DMS 273 treated with DMSO at 0.1 percent for 48 hours (cell line): ENCODE measurements at places on chromosomes 6 and 20.

DNA sequence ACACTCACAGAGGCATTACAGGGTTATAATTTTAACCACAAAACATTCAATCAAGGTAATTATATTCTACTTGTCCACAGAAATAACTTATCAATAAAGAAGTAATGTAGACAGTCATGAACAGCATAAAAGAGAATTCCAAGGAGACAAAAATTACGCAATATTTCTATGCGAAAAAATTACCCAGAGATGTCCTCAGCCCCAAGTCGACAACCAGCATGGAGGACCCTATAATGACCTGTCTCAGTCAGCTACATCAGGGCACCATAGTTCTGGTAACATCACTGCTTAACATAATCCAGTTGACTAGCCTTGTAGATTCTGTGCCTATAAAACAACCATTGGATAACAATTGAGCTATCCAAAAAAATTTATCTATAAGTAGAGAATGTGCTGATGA, 579.8 kb downstream of the PRKN start:
- no peak for DNase-seq

DNA sequence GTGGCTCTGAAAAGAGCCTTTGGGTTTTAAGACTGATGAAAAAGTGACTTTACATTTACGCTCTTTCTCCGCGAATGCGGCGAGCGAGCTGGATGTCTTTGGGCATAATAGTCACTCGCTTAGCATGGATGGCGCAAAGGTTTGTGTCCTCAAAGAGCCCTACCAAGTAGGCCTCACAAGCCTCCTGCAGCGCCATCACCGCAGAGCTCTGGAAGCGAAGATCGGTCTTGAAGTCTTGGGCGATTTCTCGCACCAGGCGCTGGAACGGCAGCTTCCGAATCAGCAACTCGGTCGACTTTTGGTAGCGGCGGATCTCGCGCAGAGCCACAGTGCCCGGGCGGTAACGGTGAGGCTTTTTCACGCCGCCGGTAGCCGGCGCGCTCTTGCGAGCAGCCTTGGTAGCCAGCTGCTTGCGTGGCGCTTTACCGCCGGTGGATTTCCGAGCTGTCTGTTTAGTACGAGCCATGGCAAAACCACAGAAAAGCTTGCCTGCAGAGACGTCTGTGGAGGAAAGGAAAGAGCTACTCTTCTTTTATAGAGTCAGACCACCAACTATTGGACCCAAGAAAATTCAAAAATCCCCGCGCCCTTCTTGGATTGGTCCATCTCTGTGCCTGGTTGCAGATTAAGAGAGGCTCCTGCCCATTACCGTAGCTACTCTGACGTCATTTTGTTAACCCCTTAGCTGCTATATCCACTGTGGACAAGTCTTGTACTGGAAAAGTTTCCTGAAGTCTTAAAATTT, 55.5 kb upstream of the HFE start:
- DNase-seq = peak; percentile 97

DNA sequence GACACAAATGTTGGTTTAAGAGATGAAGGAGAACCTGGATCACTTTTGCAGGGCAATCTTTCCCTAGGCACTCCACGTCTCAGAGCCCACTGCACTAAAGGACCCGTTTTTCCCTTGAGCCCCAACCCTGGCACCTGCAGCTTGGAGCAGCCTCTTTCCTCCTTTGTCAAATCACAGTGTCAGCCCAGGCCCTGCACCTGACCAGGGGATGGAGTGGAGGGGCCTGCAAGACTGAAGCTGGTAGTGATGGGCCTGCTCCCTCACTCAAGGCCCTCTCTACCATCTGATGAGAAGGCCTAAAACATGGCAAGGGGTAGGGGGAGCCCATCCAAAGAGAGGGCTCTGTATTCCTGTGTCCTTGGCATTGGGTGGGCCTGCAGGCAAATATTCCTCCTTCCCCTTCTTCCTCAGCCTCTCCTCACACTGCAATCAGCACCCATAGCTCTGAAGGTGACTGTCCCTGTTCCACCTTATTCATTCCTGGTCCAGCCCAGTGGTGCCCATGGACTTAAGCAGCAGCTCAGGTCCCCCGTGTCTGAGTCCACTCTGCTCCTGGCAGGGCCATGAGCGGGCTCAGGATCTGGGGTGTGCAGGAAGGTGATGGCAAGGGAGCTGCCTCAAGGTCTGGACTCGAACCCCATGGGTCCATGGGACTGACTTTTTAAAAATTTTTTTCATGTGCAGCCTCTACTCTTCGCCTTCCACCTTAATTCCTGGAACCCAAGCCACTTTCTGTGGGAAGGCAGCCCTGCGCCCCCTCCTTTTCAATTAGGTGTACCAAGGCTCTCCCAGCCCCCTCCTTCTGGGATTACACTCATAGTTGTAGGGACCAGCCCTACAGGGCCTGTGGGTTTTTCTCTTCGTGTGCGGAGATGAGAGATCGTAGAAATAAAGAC, 6.7 kb downstream of the RAET1G start:
- no peak for DNase-seq

- no peak for DNase-seq
Measured at GRCh38 chr6:16254535-16254934, 16.1 kb downstream of the GMPR start.

- no peak for DNase-seq
Measured at GRCh38 chr20:53876470-53876869, 193.9 kb downstream of the BCAS1 start.

GRCh38 chr6:162618448-162619002, 109.0 kb downstream of the PRKN start:
- no peak for DNase-seq

DNA sequence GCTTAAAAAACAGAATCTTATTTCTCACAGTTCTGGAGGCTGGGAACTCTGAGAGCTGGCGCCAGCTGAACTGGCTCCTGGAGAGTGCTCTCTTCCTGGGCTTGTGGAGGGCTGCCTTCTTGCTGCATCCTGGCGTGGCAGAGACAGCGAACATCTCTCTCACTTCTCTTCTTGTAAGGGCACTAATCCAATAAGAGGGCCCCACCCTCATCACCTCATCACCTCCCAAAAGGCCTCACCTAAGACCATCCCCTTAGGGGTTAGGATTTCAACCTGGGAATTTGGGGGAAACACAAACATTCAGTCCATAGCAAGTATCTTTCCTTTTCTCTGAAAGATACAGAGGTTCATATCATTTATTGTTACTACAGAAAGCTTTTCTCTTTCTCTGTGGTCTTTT, 23.9 kb downstream of the PNLDC1 start:
- DNase-seq = no peak

DNA sequence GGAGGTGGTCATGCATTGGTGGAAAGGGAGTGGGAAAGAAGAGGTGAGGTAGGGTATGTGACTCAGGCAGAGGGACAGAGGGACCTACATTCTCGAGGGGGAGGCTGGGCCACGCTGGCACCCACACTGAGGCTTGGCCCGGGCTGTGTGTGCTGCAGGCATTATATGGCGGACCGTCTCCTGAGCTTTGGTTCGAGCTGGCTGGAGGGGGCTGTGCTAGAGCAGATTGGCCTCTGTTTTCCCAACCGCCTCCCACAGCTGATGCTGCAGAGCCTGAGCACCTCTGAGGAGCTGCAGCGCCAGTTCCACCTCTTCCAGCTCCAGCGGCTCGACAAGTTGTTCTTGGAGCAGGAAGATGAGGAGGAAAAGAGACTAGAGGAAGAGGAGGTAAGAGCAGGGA, 23.4 kb downstream of the DNPH1 start:
- no peak for DNase-seq

DNA sequence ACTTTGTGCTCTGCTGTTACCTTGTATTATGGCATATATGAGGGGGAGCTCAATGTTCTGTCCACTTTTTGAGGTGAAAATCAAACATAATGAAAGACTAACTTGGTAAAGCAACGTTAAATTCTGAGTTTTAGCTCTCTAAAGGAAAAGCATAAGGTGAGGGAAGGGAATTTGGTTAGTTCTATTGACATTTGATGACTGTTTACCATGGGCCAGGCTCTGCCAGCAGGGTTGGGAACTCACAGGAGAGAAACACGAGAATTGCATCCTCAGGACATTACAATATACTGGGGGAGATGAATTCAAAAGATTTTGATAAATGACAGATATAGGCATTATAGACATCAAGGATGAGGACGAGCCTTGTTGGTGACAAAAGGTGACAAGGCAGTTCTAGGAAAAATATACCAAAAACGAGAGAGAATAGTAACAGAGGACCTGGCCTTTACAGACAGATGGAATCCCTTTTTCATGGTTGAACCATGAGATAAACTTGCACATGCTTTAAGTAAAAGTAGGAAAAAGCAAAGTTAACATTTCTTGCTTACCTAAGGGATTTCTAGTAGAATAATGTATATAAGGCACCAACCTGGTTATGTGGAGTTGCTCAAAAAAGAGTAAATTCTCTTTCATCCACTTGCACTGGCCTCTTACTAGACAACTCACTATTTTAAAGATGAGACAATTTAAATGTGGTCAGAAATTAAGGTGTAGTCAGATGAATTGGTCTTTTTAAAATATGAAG, 191.4 kb downstream of the NKAIN2 start:
- DNase-seq = no peak
